T-helper 2 cell treated with Interferon-gamma antibody and Interleukin-4, amounts not matched to agents 5 μg/mL and 100 μg/mL, for 36 hours (primary cell): ENCODE measurements at places on chromosomes 12 and 14.

DNA sequence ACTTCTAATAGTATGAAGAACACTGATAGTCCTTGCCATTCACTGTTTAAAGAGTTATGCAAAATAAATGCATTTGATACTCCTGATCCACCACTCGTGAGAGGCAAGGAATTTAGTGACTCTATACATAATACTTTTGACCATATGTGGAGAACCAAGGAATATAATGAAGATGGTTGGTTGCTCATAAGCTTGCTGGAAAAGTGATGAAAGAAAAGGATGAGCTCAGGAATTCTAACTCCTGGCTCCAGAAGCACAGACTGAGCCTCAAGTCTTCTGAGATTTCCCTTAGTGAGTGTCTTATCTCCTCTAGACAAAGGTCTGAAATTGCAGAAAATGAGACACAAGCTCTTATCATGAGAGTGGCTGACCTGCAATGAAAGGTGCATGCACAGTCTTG lies 57.1 kb upstream of the KRAS start:
- no peak overlapping the region for H3K27ac ChIP-seq
- no peaks in the 10 kb centered on the region for H3K36me3 ChIP-seq
- H3K27me3 ChIP-seq, result peaks cover 36% of the 10 kb centered on the region
- H3K4me1 ChIP-seq, result no peaks in the 10 kb centered on the region

DNA sequence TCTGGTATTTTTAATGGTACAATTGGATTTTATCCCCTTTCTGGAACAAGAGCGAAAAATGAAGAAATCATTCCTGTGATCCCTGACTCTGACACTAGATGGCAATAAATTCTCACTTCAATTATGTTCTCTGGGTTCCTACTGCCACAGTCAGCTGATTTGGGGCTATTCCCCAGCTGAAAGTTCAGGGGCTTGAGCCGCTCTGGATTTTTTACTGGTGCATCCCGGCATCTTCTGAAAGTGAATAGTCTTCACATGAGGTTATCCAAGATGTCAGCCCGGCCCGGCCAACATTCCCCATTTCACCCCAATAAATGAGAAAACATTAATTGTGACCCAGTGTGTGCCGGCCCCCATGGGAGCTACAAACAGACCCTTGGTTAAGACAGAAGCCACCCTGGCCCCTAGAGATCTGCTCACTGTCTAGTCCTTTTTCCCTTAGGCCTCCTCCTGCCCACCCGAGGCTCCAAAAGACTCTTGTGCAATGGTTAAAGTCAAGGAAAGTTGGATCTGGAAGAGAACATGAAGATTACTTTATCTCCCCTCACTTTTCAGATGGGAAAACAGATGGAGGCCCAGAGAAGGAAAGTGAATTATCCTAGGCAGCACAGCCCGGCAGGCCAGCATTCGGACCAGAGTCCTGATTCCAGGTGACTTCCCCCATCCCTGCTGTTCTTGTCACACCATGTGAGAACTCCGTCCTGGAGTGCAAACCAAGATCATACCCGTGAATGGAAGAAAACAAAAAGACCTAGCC lies 20.8 kb downstream of the CKAP4 start:
- H3K27me3 ChIP-seq, result peaks cover 9% of the 10 kb centered on the region
- H3K4me1 ChIP-seq, result peaks cover 17% of the 10 kb centered on the region
- peak overlapping the region; percentile 56 for H3K4me3 ChIP-seq
- peak overlapping the region; percentile 79 for H3K27ac ChIP-seq
- no peaks in the 10 kb centered on the region for H3K36me3 ChIP-seq
- DNase-seq, result no peak

DNA sequence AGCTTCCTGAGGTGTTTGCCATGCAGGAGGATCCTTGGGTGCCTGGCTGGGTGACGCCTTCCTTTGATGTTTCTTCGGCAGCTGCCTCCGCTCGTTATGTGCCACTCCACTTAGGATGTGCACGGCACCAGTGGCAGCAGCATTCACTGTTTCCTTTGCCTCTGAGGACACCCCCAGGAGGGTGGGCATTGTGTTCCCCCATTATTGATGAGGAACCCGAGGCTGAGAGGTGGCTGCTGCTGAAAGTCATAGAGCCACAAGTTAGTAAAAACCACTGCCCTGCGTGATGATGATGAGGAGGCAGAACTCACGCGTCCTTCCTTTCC lies 41.2 kb downstream of the EP400 start:
- H3K4me3 ChIP-seq, result no peak overlapping the region
- no peak overlapping the region for H3K27ac ChIP-seq
- H3K27me3 ChIP-seq, result no peaks in the 10 kb centered on the region
- no peaks in the 10 kb centered on the region for H3K4me1 ChIP-seq
- no peak for DNase-seq

DNA sequence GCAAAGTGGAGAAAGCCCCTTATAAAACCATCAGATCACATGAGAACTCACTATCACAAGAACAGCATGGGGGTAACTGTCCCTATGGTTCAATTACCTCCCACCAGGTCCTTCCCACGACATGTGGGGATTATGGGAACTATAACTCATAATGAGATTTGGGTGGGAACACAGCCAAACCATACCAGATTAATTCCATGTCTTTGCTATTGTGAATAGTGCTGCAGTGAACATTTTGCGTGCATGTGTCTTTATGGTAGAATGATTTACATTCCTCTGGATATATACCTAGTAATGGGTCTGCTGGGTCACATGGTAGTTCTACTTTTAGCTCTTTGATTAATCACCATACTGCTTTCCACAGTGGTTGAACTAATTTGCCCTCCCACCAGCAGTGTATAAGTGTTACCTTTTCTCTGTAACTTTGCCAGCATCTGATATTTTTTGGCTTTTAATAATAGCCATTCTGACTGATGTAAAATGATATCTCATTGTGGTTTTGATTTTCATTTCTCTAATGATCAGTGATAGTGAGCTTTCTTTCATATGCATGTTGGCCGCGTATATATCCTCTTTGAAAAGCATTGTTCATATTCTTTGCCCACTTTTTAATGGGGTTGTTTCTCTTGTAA lies 29.7 kb upstream of the SAV1 start:
- H3K4me3 ChIP-seq, result no peak overlapping the region
- no peak for DNase-seq
- H3K36me3 ChIP-seq, result no peaks in the 10 kb centered on the region
- peaks cover 11% of the 10 kb centered on the region for H3K27me3 ChIP-seq
- H3K27ac ChIP-seq, result no peak overlapping the region
- no peaks in the 10 kb centered on the region for H3K4me1 ChIP-seq

DNA sequence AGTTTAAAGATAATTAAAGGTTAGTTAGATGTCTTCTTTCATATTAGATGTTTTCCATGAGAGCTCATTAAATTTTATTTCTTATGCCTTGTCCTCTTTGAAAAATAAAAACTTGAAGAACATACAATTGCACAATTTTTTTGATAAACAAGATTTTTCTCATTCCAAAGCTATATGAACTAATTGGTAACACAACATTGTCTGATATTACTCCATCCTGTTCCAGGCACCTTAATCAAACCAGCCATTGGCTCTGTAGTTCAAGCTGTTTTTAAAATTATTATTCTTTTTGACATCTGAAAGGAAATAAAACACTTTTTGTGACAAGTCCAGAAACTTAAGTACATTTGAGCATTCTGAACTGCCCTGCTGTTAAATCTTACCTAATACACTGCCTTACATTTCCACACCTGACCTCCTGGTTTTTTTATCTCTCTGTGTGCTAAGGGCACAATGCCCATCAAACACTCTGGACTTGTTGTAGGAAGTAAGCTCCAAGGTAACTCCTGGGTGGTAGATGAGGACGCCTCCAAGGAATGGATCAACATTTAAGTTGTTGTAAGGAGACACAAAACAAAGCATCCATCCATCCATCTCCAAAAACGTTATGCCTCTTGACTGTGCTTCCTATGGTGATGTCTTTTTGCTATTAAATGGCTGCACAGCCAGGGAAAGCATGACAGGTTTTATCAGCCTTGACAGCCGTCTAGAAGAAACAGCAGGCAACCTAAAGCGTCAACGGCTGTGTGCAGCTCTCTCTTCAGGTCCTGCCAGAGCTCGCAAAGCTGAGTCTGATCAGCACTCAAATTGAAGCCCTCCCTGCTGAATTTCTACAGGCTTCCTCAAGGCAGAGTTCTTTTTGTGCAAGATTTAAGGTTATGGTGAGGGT lies 449.9 kb upstream of the FLRT2 start:
- H3K36me3 ChIP-seq, result no peaks in the 10 kb centered on the region
- no peak overlapping the region for H3K27ac ChIP-seq
- no peak overlapping the region for H3K4me3 ChIP-seq

DNA sequence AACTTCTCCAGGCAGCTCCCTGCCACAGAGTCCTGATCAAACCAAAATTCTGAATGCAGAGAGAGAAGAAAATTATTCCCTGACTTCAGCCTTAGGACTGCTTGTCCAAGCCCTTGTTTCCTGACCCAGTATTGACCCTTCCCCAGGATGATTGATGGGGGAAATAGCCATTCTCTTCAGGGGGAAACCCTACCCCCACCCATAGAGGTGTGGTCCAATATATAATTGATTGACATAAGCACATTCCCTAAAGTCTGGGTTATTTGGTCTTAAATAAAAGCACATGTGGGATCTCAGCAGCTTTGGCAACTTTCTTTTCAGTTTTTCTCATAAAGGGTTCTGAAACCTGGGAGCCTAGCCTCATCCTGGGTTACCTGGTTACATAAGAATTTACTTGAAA lies 201.2 kb upstream of the DDHD1 start:
- no peaks in the 10 kb centered on the region for H3K36me3 ChIP-seq
- no peak overlapping the region for H3K4me3 ChIP-seq
- H3K4me1 ChIP-seq, result peaks cover 8% of the 10 kb centered on the region
- H3K27ac ChIP-seq, result no peak overlapping the region
- no peak for DNase-seq

DNA sequence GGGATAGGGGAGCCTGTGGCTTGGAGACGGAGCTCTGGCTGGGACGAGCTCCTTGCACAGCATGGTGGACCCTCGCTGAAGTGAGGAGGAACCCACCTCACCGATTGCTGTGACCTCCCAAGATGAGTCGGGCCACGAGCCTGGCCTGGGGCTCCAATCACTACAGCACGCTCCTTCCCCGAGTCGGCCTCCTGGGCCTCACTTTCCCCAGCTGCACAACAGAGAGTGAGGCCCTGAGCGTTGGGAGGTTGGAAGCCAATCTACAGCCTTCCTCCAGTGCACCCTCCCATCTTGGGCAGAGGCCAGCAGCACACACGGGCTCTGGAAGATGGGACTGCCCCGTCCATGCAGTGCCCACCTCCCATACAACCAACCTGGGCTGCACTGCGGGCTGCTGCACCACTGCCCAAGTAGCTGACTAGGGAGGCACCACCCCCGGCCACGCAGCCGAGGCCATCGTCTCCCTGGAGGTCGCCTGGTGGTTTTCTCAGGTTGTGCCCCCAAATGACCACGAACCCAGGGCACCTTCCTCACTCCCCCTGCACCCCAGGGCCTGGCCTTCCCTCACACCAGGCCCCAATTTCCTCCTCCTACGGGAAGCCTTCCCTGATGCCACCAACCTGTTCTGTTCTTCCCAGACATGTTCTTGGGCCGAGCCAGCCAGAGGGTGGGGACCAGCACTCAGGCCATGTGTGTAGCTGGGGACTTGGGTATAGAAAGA lies 152.3 kb upstream of the C14orf180 start:
- no peaks in the 10 kb centered on the region for H3K36me3 ChIP-seq
- no peaks in the 10 kb centered on the region for H3K27me3 ChIP-seq
- DNase-seq, result peak; percentile 2
- no peak overlapping the region for H3K4me3 ChIP-seq

DNA sequence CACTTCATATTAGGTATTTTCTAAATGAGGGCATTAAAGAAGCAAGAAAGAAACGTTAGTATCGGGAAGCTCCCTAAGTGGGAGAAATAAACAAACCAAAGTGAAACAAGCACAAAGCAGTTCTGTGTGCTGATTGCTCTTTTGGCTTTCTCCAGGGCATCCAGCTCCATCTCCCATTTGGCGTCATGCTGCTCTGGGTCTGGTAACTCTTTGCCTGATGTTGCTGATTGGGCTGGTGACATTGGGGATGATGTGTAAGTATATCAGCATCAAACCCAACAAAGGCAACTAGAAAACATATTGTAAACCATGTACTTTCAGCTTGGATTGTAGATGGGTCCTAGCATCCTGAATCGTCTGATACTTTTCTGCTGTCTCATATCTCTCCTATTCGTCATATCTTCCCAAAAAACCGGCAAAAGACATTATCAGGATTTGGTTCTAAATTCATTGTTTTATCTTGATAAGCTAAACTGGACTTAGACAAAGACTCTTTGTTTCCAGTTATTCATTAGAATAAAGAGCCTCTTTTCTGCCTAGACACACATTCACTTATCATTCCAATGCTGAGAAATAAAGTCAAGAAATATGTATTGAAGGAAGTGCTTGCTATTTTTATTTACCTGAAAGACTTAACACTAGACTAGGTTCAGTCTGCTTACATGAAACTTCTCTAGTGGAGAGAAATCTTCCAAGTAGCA lies 2.4 kb downstream of the CLEC12B start:
- H3K36me3 ChIP-seq, result no peaks in the 10 kb centered on the region
- no peak overlapping the region for H3K27ac ChIP-seq
- H3K27me3 ChIP-seq, result peaks cover 38% of the 10 kb centered on the region
- H3K4me3 ChIP-seq, result no peak overlapping the region
- H3K4me1 ChIP-seq, result peaks cover 1% of the 10 kb centered on the region
- no peak for DNase-seq

DNA sequence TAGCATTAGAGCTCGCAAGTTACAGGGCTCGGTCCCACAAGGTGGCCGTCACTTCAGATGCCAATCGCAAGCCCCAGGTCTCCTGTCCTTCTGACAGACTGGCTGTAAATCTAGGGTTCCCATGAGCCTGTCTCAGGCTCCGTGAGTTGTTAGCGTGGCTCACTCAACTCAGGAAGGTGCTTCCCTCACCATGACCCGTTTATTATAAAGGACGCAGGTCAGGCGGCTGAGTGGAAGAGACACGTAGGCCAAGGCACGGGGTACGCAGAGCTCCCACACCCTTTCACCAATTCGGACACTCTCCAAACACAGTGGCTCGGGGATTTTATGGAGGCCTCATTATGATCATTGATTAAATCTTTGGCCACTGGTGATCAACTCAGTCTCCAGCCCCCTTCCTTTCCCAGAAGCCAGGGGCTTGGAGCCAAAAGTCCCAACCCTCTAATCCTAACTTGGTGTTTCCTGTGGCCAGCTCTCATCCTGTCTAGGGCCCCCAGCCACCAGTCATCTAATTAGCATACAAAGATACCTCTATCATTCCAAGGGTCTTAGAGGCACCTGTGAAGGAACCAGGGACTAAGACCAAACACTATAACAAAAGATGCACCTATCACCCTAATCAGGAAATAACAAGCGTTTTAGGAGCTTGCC lies 25.8 kb upstream of the LRTM2 start:
- H3K4me1 ChIP-seq, result peaks cover 28% of the 10 kb centered on the region
- H3K4me3 ChIP-seq, result no peak overlapping the region
- no peaks in the 10 kb centered on the region for H3K36me3 ChIP-seq
- H3K27me3 ChIP-seq, result no peaks in the 10 kb centered on the region
